ENCODE measurements at places on chromosomes 6 and 20.

GRCh38 chr20:53354314-53354713 is 239.3 kb downstream of the ZNF217 start:
- no peak for DNase-seq

DNA sequence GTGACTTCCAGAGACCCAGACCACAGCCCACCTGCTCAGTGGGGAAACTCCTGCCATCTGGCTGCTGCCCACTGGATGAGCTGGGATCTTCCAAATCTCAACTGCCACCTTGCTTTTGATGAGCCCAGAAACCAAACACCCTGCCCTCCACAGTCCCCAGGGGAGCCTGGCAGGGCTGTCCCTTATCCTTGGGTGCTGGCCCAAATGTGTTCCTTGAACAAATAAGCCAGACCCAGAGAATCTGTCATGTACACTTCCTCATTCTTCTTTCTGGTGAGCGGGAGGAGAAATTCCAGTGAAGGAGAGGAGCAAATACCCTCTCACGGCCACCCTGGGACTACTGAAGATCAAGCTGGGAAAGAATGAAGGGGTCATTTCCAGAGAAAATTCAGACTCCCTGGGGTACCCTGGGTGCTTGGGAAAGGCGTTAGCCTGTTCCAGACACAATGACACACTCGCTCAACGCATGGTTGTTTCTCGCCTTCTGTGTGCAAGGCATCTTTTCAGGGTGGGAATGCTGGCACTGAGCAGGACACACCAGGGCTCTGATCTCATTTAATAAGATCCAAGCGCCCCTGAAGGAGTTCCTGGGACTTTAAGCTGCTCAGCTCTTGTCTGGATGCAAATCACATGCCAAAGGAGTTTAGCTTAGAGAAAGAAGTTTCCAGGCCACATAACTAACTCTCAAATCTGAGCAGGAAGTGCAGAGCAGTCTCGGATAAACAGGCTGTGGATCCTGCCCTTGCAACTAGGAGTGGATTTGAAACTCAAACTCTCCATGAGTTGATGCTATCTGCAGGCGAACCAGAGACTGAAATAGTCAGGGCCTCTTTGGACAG is 38.5 kb downstream of the PXDC1 start:
- DNase-seq: no peak

DNA sequence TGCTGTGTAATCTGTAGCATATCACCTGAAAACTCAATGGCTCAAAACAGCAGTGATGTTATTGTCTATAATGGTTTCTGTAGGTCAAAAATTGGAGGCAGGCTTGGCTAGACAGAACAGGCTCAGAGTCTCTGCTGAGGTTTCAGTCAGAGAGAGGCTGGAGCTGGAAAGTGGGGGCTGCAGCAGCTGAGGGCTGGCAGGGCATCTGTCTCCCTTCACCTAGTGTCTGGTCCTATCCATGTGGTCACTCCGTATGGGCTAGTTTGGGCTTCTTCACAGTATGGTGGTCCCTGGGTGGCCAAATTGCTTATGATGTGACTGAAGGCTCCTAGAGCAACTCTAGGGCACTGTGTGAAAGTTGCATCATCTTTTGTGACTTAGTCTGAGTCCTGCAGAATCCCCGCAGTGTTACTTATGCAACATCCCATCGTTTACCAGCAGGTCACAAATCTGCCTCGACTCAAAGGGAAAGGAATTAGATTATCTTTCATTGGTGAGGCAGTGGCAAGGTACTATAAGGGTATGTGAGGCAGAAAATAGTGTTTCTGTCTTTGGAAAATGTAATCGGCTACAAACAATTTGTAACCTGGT is 497.0 kb downstream of the EPHA7 start:
- DNase-seq: no peak

DNA sequence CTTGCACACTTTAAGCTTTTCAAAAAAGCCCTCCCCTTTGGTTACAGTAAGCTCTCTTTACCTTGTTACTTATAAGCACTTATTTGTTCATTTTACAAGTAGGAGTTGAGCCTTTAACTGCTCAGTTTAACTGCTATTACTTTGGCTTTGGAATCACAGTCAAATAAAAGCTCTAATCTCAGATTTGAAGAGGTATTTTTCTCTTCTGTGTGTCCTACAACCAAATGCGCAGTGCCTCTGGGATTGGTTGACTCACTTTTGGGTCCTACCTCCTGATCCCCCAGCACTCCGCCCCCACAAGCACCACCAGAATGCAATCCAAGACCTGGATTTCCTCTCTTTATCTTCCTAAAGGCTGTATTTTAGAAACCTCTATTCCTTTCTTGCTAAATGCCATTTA is 2.5 kb downstream of the NCOA7 start:
- DNase-seq: peak; percentile 58

- DNase-seq: peak; percentile 72
Observed at GRCh38 chr6:3194535-3195419, 32.7 kb downstream of the TUBB2B start.

All from fibroblast of pulmonary artery (primary cell).